ENCODE measurements at places on chromosomes 7 and 10.

DNA sequence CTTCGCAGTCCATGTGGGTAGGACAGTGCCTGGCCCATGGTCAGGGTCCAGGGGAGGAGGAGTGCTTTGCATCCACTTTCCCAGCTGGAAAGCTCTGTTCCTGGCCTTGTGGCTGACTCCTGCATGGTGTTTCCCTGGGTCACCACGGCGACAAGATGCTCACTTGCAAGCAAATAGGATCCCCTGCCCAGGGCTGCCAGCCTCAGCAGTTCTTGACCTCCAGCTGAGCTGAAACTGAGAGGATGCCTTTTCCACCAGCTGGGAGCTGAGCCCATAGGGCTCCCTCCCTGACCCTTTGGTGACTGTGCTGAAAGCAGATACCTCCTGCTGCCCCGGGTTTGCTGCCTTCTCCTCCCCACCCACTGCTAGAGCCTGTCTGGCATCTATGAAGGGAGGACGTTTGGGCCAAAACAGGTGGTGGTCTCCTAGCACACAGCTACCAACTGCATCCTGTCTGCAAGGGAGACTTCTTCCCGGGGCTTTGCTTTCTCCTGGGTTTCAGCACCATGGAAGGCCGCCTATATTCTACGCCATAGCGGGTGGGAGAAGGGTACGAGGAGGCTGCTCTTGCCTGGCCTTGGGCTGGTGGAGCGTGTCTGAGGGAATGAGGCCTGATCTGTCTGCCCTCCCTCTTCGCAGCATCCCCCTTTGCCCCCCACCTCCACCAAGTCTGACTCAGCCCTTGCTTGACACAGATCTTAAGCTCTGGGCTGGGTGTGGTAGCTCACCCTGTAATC lies 34.4 kb downstream of the UBTD1 start:
- DNase-seq = no peak

DNA sequence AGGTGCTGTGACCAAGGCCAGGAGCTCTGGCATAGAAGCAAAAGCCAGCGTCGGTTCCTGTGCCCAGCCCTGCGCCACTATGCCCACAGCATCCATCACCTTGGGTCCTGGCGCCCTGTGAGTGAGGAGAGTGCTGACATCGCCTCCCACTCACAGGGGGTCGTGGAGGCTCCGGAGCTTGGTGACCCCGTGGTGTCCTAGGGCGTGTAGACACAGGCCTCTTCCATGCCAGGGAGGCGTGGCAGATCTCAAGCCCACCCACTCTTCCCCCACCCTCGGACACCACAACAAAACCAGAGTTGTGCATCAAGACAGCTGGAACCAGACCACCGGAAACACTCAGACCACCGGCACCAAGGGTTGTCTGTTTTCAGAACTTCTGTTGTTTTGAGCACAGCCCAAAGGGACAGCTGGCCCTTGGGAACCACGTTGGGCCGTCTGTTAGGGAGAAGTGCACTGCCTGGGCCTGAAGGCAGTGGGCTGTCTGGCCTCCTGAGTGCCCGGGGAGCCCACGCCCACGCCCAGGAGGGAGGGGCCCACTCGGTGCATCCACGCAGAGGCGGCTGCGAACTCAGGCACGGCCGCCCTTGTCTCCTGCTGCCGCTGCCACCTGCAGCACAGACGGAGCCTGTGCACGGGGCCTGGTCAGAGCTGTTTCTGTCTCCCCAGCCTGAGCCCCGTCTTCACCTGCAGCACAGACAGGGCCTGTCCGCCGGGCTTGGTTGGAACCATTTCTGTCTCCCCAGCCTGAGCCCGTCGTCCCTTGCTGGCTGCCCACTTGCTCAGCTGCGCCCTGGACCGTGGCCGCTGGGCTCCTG lies 106.3 kb downstream of the INPP5A start:
- DNase-seq = no peak

- peak; percentile 64 for DNase-seq
Observed at GRCh38 chr7:135557455-135558336, at the start of gene NUP205. NUP205 (plus strand) TSS chr7:135557917; CDS start chr7:135557945, 28 bp downstream.

DNA sequence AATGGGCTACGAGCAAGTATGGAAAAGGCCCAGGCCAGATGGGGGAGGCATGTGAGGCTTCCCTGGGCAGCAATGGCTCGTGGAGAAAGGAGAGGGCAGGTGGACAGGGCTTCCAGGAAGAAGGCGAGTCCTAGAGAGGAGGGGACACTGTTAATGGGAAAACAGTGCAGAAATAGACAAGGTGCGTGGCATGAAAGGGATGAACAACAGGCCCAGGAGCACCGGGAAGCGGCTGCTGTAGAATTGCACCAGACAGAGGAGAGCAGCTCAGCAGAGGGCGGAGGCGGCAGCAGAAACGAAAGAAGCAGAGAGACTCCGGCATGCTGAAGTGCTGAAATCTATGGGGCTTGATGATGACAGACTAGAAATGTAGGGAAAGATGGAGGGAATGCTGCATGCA lies 102.1 kb downstream of the PIP4K2A start:
- DNase-seq = no peak

DNA sequence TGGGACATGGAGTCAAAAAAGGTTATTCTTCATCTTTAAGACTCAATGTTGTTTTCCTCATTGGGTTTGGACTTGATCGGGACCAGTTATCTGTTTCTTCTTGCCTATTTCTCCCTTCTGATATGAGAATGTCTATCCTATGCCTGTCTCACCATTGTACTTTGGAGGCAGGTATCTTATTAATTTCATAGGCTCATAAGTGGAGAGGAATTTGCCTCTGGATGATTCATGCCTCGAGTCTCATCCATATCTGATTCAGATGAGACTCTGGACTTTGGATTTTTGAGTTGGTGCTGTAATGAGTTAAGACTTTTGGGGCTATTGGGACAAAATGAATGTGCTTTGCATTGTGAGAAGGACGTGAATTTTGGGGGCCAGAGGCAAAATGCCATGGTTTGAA lies 36.2 kb upstream of the CCDC7 start:
- DNase-seq = no peak

DNA sequence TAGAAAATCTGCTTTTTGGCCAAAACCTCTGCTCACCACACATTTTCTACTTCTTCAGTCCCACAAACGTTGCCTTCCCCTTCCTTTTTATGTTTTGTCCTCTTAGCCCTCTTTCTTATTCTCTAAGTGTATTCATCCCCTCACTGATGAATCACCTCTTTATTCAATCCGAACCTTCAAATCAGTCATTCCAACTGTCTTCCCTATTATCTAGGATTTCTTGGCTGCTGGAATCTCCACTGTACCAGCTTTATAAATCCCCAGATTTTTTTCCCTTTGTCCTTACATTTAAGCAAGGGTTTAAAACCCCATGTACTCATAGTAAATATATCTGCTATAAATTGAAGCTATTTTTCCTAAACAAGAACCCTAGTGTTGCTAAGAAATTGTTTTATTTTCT lies 176.9 kb downstream of the SEMA3A start:
- no peak for DNase-seq

- DNase-seq = no peak
Observed at GRCh38 chr10:69451784-69452251, 553 bp downstream of the TSPAN15 start.

- DNase-seq = no peak
Observed at GRCh38 chr10:89615824-89616223, 29.2 kb downstream of the PANK1 start.

DNA sequence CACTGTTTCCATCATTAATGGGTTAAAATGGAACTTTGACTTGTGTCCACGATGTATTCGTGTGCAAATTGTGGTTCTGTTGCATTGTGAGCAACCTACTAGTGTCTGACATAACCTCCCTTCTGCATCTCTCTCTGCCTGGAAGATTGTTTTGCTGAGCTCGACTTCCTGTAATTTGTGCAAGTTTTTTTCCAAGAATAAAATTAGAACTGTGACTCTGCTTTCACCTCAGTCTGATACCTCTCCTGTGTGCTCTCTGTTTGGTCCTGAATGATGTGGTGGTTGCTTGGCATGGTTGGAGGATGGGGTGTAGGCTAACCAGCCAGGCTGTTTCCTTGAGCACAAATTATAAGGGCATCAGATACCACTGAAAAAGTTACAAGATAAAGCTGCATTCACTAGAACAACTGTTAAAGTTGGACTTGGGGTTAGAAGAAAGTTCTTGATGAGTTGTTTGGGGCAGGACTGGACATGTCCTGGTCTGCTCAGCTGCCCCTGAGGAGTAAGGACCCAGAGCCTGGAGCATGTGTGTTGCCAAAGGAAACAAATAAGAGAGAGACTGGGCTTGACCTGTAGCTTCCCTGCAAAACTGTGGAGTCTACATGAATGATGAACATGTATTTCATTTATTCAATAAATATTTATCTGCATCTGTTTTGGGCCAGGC lies 1.9 kb upstream of the VOPP1 start:
- DNase-seq = no peak

DNA sequence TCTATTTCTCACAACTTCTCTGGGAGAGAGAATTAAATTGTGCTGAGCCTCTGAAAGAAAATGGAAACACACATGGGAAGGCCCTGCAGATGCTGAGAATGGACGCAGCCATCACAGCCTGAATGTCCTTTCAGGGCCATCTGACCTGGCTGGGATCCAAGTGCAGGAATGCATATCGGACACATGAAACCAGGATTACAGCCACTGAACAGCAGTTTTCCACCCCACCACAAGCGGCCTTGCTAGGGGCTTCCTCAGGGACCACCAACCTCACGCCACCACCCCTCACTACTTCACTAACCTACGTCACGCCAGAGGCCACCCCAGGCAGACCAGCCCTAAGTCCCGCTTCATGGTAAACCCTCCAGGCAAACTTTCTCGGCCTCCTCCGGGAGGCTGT lies 103.3 kb downstream of the DIP2C start:
- DNase-seq = no peak

- DNase-seq = no peak
Observed at GRCh38 chr7:88243345-88243909, 23.6 kb upstream of the SRI start.

DNA sequence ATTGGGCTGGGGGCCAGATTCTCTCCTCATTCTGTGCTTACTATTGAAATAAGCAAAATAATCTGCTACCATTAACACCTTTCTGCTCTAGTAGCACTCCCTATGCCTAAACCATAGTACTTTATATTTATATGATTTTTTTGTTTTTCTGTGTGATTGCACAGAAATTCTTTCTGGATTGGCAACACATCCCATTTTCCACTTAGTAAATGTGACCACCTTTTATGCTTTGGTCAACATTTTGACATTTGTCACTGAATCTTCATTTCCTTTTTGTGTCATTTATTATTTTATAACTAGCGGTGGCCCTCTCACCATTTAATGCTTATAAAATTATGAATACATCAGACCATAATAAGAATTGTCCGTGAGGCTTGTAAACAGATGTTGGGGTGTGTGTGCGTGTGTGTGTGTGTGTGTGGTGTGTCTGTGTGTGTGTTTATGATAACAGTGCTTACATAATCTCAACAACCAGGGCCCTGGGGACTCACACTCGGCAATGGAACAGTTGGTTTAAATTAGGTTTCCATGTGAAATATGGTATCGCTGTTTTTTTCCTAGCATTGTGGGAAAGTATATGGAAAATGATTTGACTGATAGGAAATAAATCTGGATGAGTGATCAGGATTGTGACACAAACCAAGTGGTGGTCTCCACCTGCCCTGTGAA lies 138.9 kb downstream of the NOC3L start:
- no peak for DNase-seq

DNA sequence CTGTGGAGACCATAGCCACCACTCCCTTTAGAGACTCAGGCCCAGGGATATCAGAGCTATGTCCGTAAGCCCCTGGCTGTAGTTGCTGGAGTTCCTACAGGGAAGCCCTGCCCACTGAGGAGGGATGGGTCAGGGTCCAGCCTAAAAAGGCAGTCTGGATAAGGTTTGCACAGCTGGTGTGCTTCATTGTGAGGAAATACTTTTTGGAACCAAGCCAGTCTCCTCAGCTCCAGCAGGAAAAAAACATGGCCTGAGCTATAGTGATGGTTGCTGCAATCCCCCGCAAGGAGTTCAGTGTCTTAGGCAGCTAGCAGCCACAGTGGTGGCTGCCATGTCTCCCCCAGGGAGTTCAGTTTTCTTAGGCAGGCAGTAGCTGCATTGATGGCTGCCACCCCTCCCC lies 52.6 kb upstream of the CYP2C8 start:
- no peak for DNase-seq

DNA sequence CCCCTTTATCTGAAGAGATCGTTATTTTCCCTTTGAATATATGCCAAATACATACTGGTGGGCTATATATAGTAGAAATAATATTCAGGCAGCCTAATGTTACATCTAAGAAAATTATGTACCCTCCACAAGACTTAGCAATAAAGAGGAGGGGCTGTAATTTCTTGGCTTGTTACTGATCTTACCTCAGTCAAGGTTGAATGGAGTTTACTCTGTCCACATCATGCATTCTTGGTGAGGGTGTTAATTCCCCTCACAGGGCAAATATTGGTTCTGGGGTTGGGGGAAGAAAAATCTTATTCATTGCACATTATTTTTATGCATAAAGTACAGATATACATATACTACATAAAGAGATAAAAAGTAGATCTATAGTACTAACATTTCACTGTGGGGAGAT lies 145.8 kb upstream of the ANK3 start:
- no peak for DNase-seq

DNA sequence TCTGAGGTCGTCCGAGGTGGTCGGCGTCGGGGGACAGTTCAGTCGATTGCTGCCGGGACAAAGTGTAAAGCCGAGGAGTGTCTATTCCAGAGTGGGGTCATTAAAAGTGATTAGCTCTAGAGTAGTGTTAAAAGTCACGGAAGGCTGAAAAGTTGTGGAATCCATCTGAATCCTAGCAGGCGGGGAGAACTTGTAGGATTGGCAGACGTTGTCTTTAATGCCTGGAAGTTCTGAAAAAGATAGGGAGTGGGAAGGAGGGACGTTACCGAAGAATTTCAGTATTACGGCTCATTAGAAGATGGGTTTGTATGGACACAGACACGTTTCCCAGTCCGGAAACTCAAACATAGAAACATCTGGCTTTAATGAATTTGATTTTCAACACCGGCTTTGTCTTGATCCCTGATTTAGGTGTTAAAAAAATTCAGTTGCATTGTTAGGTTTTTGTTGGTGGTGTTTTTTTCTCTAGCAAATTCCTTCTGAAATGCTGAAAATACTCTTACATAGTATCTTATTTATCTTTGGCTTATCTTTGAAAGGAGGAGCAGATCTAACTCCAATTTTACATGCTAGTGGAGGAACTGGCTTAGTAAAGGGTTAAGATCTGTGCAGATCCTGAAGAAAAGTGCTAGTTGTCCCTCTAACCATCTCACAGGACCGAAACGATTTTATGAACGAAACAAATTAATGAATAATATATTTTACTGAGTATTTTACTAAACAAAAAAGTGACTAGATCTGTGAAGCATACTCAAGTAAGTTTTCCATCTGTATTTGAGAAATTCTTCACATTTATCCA lies 900 bp downstream of the MKLN1 start:
- DNase-seq = no peak

GRCh38 chr10:63157845-63158624 lies 24.9 kb downstream of the NRBF2 start:
- DNase-seq = no peak
